IMR-90 (cell line): ENCODE measurements at places on chromosomes 6 and 20.

DNA sequence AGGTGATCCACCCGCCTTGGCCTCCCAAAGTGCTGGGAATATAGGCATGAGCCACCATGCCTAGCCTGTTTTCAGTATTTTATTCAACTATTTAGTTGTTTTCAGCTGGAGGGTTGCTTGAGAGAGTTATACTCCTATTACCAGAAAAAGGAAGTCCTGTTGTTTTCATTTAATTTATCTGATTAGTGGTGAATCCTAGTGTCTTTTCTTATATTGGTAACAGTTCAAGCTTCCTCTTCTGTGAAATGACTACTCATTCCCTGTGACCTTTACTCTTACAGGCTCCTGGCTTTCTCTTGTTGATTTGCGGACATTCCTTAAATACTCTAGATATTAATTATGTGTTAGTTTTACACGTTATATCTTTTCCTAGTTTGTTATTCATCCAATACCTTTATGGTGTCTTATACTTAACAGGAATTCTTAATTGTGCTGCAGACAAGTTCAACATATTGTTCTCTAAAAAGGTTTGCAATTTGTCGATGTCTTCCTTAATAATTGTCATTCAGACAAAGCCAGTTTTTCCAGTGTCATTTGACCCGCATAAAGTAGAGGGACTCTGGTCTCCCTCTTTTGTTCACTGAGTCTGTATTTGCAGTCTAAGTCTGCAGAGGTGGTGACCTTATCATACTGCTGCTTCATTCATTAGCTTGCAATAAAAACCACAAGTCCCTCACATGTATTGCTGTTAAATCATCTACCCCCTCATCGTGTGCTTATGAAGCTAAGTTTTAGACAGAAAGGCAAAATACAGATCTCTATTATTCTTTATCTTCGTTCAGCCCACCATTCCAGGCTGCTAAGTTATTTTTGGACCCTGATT lies 51.4 kb downstream of the ZBTB9 start:
- DNase-seq: no peak

- DNase-seq: peak; percentile 4
Measured at GRCh38 chr6:71733970-71734899, 152.1 kb upstream of the RIMS1 start.

- DNase-seq: no peak
Measured at GRCh38 chr20:9551808-9552550, 37.6 kb downstream of the LAMP5 start.

GRCh38 chr6:42370323-42370985 lies 81.3 kb downstream of the TRERF1 start:
- no peak for DNase-seq

DNA sequence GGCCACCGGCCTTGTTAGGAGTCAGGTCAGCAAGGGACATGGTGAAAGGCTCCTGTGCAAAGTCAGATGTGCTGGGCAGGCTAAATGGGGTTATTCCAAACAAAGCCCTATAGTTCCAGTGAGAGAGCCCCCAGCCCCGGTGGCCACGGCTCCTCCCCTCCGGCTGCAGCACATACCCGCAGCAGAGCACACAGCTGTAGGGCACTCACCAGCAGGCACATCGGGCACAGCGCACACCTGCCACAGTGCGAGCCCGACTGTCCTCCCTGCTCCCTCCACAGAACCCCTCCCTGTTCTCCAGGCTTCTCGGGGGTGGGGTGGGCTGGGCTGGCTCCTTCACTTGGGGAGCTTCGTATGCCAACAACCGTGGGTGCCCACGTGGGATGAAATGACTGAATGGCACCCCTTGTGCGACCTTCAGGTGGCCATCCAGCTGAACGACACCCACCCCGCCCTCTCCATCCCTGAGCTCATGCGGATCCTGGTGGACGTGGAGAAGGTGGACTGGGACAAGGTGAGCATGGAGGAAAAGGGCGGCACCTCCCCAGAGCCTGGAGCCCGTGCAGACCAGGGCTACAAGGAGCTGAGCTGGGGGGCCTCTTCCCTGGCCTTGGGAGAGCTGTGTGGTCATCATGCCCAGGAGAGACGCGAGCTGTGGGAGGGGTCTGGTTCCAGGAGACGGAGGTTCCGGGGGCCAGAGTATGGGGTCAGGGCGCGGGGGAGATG lies 30.9 kb downstream of the PYGB start:
- no peak for DNase-seq
